ENCODE measurements at places on chromosomes 7 and 10.
A peak's percentile ranks its signal among the peaks of the same experiment; 100 is the strongest.

DNA sequence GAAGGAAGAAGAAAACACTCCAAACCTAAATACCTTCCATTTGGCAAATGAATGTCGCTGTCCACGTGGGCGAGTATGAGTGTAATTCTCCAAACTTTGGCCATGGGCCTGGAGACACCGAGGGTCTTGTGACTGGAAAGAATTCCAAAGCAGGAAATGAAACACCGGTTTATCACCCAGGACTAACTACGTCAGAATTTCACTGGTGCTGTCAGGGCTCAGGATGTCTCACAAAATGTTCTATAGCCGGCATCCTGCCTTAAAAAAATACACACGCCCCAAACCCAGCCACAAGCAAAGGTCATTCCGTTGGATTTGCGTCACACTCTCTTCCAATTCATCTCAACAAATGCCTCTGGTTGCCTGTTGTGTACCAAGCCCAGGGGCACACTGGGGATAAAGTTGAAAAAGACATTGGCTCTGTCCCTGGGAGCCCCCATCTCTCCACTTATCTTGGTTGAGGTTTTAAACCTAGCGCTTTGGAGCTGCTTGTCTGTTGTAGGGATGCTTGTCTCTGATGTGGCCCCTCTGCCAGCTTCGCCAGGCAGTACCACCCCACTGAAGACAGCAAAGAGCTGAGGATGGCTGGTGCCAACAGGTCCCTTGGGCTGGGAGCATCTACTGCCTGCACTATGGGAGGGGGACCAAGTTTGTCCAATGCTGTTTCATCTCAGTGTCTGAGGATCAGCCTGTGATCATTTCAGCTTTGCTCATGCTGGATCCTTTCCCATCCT lies 31.2 kb downstream of the GSTO2 start:
- no peak for DNase-seq

DNA sequence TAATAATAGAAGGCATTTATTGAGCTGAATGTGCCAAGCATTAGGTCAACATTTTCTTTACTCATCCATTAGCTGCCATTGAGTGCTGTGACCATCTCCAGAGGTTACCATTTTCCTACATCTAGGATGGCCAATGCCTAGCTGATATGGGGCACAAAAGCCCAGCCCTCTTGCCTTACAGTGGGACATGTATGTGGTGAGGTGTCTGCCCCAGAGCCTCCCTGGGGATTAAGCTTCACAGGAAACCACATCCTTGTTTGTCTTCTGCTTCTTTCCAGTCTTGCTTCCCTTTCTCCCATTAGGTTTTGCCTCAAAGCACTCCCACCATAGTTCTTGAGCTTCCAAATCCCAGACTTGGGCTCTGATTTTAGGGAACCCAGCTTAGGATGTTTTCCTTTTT lies 258.7 kb downstream of the SORCS3 start:
- DNase-seq = no peak

DNA sequence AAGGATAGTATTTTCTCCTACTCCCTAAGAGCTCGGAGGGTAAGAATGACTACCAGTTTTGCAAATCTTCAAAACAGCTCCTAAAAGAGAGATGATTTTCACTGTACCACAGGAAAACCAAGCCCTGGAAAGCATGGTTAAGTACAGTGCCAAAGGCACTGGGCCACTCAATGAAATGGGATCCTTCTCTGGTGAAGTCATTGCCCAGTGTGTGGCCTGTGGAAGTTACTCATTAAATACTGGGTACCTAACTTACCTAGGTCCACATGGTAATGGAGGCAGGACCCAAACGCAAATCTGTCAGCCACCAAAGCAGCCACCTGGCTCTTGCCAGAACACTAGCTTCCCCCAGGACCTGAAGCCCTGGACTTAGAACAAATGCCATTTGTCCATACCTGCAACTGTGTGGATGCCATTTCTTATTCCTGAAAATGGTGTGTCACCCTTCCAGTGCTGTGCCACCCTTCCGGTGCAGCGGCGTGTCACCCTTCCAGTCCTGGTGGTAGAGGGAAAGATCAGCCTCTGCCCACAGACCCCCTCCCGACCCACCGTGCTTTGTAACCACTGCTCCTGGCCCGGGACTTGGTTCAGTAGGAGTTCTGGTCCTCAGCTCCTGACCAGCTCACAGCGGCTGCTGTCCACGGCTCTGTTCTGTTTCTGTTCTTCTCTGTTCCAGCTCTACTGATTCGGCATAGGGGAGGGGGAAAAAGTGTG lies 659.2 kb downstream of the SDK1 start:
- no peak for DNase-seq

DNA sequence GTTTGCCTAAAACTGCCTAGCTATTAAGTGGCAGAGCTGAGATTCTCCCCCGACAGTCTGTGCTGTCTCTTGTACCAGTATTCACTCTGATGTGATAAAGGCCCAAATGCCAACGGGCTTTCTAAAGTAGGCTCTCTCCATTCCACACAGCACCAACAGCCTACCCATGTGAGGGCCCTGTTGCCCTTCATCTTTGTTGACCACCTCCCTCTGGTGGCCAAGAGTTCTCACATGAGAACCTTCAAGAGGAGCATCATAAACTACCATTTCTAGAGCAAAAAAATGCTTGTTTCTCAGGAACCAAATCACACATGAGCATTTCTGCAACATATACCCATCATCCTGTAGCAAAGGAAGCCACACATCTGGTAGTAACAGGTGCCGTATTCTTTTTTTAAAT lies 185.8 kb downstream of the GRM8 start:
- DNase-seq = peak; percentile 56

DNA sequence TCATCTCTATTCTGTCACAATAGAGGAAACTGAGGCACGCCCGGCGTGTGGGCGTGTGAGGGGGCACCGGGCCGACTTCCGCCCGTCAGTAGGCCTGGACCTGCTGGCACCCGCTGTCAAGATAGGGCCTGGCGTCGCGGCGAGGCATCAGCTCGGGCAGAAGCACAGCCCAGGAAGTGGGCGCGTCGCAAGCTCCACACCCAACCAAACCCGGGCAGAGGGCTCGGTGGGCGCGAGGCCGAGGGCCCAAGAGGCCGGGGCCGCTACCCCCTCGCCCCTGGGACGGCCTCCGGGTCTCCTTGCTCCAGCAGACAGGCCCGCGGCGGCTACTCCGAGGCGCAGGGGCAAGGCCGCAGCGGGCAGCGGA lies 91.2 kb downstream of the SPAG6 start:
- DNase-seq = no peak

DNA sequence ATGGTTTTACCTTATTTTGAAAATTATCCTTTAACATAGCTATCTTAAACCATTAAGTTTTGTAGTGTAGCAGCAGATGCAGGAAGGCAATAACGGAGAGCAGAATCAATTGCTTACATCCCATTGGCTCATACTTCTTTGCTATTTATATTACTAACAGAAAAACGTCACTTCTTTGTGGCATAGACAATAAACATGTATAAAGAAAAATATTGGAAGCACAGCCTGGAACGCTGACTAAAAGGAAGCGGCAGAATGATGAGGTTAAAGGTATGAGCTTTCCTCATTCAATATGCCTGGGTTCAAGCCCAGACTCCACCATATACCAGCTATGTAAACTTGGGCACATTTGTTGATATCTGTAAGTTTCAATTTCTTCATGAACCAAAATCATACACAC lies 24.0 kb upstream of the BMPER start:
- no peak for DNase-seq

GRCh38 chr7:45574669-45575500 lies 717 bp downstream of the ADCY1 start:
- peak; percentile 94 for DNase-seq

DNA sequence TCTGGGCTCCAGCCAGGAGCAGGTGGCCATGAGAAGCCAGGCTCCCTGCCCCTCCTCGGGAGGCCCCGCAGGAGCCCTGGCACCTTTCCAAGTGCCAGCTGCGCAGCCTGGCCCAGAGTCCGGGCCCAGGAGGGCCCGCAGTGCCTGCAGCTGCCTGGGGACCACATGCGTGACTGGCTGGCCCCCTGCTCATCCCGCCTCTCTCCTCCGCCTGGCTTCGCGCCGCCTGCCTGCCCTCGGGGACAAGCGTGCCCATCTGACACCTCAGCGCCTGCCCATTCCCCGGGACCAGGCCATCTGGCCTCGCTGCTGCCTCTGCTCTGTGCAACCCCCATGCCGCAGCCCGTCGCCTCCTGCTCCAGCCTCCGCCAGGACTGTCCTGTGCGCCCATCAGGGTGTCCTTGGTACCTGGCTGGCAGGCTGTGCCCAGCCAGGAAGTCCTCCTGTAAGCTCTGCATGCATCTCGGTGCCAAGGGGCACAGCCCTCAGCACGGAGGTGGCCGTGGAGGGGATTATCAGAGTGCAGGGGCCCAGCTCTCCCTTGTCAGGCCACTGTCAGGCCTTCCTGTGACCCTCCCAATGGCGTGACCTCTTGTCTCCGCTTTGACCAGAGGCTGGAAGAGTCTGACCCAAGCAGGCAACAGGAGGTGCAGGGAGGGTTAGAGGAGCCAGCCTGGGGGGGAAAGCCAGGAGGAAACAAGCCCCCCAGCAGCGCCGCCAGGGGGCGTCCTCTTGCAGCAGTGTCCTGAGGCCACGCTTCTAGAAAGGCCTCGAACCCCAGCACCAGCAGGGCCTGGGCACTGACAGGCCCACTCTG lies 50.5 kb downstream of the TMEM209 start:
- peak; percentile 46 for DNase-seq

DNA sequence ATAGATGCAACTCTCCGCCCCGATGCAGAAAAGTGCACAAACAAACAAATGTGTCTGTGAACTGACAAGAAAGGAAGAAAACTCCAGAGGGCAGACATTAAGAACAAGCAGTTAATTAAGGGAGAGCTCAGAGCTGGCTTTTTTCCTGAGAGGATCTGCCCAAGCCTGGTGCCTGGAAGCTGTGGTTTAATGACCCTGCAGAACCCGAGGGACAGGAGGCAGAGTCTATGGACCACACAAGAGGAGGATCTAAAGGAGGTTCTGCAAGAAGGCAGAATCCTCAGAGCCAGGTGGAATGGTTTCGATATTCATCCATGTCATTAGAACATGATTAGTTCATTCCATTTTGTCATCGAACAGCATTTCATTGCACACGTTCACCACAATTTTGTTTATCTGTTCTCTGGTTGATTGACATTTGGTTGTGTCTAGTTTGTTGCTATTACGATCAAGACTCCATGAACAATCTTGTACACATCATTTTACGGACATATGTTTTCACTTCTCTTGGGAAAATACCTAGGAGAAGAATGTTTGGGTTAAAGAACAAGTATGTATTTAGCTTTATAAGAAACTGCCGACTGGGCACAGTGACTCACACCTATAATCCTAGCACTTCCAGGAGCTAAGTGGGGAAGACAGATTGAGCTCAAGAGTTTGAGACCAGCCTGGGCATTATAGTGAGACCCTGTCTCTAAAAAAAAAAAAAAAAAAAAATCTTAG lies 560.2 kb downstream of the CALN1 start:
- DNase-seq = no peak

DNA sequence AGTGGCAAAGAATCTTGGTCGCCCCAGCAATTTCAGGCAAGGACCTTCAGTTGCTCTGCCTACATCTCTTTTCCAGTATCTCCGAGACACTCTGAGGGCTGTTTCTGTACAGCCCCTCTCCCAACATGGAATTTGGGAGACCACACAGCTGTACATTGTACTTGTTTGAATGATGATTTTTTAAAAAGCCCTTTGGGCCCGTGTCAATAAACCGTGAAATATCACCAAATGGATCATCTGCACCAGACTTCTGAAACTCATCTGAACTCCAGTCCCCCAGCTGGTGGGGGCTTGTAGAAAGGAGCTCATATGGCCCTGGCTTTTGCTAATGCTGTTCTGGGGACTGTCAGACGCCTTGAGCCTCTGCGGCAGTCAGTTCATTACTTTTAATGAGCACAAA lies 374.9 kb downstream of the BBS9 start:
- DNase-seq = no peak

DNA sequence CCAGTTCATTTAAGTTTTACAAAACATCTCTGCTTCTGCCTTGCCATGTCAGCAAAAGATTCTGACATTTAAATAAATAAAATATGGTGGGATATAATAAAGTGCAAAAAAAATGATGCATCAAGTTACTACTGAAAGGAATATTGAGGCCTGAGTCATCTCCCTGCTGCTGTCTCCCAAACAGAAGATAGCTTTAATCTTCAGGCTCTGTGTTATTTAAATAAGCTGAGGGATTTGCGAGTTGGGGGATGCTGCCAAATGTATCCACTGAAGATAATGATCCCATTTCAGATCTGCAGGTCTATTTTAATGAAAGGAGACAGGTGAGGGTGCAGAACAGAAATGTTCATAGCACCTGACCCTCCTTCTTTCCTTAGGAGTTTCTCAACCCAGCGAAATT lies 720.8 kb downstream of the AUTS2 start:
- no peak for DNase-seq

DNA sequence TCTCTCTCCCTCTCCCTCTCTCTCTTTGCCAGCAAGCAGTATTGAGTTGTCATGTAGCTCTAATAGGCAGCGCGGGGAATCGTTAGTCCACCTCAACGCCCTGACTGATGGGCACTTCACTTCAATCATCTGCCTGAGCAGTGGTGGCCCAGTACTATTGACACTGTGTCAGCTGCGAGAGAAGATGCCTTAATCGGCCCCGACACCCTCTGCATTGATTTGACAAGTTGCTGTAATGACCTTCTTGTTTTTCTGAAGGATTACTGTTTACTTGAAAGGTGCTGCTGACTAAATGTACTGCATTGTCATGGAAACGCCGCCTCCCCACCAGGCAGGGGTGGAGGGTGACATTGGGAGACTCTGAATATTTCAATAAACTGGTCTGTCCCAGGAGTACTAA lies 913.8 kb downstream of the KCNMA1 start:
- peak; percentile 26 for DNase-seq

GRCh38 chr10:43138757-43139241 lies 554 bp downstream of the CSGALNACT2 start:
- DNase-seq = no peak

GRCh38 chr10:133390597-133391248 lies 3.2 kb upstream of the MTG1 start:
- DNase-seq = no peak

DNA sequence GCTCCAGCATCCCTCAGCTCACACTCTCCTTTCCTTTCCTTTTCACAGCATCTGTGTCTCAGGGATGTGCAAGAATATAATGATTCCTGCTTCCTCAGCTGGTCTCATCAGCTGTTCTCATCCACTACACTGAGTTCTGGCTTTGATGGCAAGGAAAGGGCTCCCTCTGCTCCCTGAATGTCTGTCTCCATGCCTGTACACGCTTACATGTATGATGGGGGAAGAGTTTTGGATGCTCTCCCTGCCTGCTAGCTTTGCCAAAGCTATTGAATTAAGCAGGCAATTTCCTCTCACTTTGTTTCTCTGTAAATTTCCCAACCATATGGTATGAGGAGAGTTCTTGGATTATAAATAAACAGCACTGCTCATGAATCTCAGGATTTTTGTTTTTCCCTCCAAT lies 254.5 kb downstream of the SORCS3 start:
- DNase-seq = no peak

DNA sequence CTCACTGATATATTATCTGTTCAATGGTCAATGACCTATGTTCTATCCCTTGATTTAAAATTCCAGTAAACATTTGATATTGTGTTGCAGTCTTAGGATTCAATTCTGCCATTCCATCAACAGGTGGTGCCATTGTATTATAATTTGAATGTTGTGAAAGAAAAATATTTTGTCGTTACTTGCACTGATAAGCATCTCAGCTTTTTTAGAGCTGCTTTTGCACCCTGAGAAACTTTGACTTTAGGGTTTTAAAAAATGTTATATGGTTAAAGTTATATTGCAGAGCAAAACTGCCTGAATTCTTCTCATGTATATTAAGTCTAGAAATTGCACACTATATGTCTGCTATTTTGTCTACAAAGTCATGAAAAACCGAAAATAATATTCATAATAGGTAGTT lies 18.8 kb upstream of the MINDY3 start:
- DNase-seq = peak; percentile 27

GRCh38 chr7:140062118-140062527 lies 628 bp downstream of the PARP12 start:
- no peak for DNase-seq
